AG10803 (cell line): ENCODE measurements at places on chromosomes 13 and 19.

GRCh38 chr19:648904-649801, 9.5 kb downstream of the FGF22 start:
- DNase-seq: no peak

- DNase-seq: no peak
Observed at GRCh38 chr19:843180-843835, 2.5 kb downstream of the PRTN3 start.

- no peak for DNase-seq
Observed at GRCh38 chr13:74256969-74257368, 122.8 kb upstream of the KLF12 start.

DNA sequence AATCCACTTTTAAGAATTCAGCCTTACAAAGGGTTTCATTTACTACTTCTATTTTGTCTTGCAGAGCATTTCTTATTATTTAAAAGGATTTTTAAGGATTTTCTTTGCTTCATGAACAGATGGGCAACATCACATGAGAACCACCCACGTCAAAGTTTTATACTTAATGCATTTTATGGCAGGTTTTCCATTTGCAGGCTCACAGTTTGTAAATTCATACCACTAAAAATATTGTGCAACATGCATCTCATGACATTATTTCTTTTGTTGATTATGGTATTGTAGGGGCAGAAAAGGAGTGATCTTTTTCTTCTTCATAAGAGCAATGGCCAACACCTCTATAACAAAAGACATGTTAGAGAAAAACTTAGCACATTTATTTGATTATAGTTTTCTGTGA, 554.0 kb upstream of the SPRY2 start:
- DNase-seq: no peak

GRCh38 chr19:3604227-3604986, 2.3 kb downstream of the TBXA2R start:
- DNase-seq: no peak

- DNase-seq: peak; percentile 1
Observed at GRCh38 chr13:83845106-83845505, 37.2 kb downstream of the SLITRK1 start.

DNA sequence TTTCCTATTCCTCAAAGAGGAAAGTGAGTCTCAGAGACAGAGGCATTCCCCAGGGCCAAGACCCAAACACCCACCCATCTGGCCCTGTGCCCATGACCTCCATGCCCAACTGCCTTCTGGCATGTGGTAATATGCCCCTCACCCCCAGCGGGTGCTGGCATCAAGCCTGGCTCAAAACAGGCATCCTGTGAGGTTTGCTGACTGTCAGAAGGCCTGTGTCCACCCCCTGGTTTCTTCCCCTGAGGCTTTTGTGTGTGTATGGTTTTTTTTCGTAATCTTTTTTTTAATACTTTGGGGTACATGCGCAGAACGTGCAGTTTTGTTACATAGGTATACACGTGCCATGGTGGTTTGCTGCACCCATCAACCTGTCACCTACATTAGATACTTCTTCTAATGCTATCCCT, 7.6 kb upstream of the KANK2 start:
- no peak for DNase-seq

DNA sequence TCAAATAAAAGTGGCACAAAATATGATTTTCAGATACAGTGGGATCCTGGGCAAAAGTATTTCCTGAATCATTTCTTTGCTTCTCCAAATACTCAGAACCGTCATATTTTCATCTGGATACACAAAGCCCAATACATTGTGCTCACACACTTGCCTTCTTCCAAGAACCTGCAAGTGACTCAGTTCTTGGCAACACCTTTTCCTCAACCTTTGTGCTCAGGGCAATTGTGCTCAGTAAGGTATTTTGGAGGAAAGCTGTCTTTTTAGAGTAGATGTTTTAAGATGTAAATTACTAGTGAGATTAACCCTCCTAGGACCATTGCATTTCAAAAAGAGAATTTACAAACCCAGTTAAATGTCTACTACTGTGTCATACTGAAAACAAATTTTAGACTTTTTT, 233.5 kb downstream of the EFNB2 start:
- DNase-seq: no peak

GRCh38 chr13:50208826-50209335, 193.6 kb downstream of the KCNRG start:
- peak; percentile 89 for DNase-seq

DNA sequence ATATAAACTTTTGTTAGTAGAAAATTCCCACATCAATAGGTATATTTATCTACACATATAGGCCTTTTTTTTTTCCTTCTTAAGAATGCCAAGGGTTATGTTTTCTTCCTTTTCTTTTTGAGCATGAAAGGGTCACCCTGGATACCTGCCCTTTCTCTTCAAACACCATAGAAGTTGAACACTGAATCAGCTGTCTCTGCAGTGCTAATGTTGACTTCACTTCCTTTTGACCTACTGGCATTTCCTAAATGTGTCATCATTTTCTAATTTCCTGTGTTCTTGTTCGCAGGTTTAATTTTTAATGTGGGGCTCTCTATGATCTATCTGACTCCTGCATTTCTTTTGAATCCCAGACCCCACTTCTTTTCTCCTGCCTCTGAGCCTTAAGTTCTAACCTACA, 532.0 kb downstream of the GPC6 start:
- DNase-seq: peak; percentile 11

DNA sequence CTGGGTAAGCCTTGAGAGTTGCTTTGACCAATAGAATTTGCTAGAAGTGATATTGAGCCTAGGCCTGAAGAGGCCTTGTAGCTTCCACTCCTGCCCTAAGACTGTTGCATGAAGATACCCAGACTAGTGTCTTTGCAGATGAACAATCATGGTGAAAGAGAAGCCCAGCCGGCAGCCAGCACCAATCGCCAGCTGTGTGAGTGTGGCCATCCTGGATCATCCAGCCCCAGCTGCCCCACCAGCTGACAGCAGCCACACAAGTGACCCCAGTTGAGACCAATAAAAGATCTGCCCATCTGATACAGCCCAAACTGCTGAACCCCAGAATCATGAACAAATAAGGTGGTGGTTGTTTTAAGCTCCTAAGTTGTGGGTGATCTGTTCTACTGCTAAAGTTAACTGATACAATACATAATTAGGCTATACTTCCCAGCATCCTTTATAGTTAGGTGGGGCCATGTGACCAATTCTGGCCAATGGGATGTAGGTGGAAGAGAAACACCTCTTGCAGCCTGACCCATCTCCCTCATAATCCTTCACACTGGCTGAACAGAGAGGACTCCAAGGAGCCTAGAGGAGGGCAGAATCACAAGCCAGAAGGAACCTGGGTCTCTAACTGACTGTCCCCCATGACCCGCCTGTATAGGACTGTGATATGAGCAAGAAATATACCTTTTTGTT, 9.4 kb upstream of the ZNF428 start:
- no peak for DNase-seq

DNA sequence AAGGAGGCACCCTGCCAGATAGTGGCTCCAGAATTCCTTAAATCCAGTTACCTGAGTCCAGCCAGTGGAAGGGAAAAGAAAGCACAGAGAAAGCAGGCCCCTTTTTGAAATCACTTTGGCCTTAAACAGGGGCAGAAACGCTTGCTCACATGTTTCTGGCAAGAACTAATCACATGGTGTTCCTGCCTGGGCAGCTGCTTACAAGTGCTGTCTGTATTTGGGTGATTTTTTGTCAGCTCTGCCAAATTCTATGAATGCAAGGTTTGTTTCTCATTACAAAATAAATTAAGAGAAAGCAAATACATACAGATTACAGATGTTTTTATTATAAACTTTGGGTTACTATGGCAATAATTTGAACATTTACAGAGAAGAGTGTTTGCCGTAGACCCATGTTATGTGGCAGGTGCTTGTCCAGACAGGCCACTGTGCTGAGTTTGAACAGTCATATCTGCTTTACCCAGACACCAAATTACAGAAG, 1237.8 kb downstream of the SLITRK5 start:
- DNase-seq: no peak

DNA sequence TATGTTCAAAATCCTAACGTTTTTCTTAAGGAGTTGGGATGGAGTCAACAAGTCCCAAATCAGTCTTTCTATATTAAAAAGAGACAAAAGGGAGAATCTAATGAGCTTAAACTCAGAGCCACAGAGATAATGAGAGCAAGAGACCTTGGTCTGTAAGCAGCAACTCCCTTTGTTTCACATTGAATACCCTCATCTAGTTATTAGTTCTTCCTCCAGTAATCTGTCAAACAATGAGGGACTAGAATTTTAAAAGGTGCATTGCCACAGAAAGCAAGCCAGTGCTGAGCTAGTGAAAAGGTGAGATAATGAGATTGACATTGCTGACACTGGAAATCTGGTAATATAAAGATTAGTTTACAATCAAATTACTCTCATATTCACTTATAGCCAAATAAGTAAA, 718.6 kb downstream of the DACH1 start:
- no peak for DNase-seq

DNA sequence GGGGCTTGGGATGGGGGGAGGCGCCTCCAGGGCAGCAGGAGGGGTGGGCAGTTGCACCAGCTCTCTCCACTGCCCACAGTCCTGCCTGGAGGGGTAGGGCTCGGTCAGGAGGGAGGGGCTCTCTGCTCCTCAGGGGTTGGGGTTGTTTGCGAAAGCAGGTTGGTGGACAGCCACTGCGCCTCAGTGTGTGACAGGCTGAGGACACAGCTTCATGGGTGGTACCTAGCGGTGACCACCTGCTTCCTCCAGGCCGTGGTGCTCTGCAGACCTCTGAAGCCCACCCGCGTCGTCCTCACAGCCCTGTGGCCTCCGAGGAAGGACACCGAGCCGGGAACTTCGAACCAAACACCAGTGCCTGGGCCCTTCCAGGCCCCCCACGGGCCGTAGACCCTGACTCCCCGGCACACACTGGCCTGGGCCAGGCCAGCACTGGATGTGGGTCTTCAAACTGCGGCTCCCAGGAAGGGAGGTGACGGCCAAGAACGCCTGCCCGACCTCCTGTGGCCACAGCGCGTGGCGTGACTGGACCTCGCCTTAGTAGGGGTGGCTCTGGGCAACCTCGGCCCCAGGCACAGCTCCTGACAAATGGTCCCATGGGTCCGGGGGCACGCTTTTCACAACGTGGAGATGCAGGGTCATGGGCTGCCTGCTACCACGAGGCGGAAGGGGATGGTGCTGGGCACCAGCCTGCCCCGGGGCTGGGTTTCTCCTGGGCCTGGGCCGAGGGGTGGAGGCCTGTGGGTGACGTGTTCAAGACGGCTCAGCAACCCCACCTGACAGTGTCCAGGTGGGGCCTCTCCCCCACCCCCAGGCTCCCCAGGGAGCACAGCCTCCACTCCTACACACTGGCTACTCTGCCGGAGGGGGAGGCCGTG, 173.2 kb downstream of the KDM4B start:
- no peak for DNase-seq

DNA sequence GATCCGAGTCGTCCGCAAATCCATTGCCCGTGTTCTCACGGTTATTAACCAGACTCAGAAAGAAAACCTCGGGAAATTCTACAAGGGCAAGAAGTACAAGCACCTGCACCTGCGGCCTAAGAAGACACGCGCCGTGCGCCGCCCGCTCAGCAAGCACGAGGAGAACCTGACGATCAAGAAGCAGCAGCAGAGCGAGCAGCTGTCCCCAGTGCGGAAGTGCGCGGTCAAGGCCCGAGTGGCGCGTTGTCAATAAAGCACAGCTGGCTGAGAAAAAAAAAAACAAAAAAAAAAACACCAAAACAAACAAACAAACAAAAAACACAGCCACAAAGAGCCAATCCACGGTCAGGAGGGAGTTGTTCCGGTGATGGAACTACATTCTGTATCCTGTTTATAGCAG, 4.7 kb upstream of the GNA15 start:
- DNase-seq: no peak

GRCh38 chr13:42272115-42272803, at the start of gene AKAP11:
TSS of gene AKAP11 (plus strand) at chr13:42272152. CDS start at chr13:42286349, 14,197 bp downstream.
- peak; percentile 35 for DNase-seq

GRCh38 chr19:3698974-3699740, 1.1 kb downstream of the PIP5K1C start:
- DNase-seq: peak; percentile 76

- no peak for DNase-seq
Observed at GRCh38 chr13:60933638-60934037, 482.0 kb downstream of the PCDH20 start.

GRCh38 chr19:1277061-1277460, 1.7 kb downstream of the FAM174C start:
- no peak for DNase-seq

- DNase-seq: no peak
Observed at GRCh38 chr13:44197791-44198770, 175.5 kb upstream of the SERP2 start.

GRCh38 chr13:99256709-99257108, 1.5 kb downstream of the GPR18 start:
- DNase-seq: peak; percentile 87

GRCh38 chr13:22846551-22846950, 334.2 kb upstream of the SGCG start:
- no peak for DNase-seq

DNA sequence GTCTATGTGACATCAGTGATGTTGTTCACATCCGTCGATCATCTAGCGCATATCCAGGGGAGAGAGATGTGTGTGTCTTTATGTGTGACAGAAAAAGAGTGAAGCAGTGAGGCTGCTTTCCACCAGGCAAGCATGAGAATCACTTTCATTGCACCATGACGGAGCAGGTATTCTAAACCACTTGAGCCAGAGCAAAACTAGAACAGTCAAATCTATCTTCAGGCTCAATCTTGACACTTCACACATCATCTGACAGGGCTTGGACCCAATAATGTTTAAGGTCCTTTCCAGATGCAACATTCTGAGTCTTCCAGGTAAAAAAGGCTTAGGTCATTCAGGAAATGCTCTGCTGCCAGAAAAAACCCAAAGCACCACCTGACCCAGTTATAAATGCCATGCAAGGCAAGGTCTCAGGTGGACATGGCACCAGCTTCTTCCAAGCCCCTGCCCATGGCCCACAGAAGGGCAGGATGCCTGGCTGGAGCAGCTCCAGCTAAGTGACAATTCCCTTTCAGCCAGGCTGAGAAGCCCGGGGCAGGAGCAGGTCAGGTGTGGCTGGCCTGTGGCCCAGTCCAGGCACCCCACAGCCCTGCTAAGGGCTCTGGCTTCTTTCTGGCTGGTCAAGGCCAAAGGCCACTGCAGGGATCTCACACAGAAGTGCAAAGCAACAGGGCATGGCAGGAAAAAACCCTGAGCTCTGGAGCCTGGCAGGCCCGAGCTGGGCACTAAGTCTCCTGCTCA, 5.0 kb downstream of the ELAVL1 start:
- no peak for DNase-seq
